ENCODE measurements at places on chromosomes 6 and 20.

DNA sequence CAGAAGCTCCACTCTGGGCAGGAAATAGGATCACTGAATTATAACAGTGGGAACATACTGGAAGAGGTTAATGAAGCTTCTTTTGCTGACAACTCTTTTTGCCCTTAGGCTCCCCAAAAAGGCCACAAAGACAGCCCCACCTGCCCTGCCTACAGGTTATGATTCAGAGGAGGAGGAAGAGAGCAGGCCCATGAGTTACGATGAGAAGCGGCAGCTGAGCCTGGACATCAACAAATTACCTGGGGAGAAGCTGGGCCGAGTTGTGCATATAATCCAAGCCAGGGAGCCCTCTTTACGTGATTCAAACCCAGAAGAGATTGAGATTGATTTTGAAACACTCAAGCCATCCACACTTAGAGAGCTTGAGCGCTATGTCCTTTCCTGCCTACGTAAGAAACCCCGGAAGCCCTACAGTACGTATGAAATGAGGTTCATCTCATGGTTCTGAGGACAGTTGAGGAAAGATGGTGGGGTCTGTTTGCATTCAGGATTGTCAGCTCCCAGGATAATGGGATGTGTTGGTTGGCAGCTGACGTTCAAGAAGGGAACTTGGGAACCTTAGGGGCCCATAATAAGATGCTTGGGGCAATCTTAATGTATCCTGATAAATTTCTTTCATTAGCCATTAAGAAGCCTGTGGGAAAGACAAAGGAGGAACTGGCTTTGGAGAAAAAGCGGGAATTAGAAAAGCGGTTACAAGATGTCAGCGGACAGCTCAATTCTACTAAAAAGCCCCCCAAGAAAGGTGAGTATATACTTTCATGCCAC is 11.5 kb downstream of the BRD2 start:
- no peak for DNase-seq

GRCh38 chr20:25858495-25859425 is 162.1 kb upstream of the ZNF337 start:
- DNase-seq = no peak

GRCh38 chr6:158850807-158851115 is 31.6 kb upstream of the EZR start:
- DNase-seq = no peak

DNA sequence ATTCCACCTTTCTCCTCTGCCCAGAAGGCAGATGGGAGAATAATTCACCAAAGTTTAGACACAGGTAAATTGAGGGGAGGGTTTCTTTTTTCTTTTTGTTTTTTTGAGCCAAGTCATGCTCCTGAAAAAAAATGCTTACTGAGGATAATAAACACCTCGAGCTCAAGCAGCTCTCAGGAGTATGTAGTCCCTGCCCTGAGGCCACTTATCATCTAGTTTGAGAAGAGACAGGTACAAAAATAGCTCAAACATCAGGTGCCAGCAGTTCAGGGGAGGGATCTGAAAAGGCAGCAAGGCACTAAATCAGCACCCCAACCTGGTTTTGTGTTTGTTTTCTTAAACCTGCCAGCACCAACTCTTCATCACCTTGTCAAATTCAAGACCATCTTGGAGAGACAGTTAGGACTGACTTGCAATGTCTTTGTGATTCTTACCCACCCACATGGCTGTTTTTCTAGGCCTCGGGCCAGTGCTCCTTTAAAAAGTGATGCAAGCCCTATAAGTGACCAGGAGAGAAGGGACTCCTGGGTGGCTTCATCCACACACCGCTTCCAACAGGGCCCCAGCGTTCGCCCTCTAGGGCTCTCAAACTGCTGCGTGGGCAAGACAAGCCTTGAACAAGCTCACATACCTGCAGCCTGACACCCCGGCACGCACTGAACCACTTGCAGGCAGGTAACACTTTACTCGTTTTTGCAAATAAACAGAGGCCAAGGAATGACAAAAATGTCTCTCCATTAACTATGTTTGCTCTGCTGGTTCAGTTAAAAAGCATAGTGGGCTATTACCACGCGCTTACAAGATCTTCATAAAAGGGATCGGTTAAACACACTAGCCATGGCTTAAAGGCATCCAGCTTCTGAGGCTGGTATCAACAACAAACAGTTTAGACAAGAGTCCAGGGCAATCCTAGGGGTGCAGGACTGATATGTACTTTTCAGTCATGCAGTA is 13.9 kb downstream of the JAG1 start:
- no peak for DNase-seq

DNA sequence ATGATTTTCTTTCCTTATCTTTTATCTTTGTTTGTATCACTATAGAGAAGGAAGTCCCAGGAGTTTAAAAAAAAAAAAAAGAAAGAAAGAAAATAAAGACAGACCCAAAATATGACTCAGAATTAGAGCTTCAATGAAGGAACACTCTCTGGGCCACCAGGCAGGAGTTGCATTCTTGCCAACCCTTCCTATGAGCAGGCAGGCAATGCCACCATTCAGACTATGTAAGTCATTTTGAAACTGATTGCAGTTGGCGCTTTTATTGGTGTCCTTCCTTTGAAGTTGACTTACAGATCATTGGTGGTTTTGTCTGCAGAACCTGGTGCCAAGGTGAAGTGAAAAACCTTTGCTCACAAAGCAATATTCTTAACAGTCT is 50.3 kb downstream of the MYB start:
- DNase-seq = no peak

- no peak for DNase-seq
These were observed 169.1 kb downstream of the BMP7 start for GRCh38 chr20:57097245-57097915.

Measured in hematopoietic multipotent progenitor cell treated with erythropoietin and hydrocortisone succinate and interleukin-3 and kit ligand, for 15 days (in vitro differentiated cells).